COR-L47 (cell line): ENCODE measurements at places on chromosomes 6 and 20.

- no peak for DNase-seq
Measured at GRCh38 chr20:10260316-10260715, 41.7 kb downstream of the SNAP25 start.

GRCh38 chr20:43961116-43961515, 46.5 kb downstream of the TOX2 start:
- DNase-seq = no peak

DNA sequence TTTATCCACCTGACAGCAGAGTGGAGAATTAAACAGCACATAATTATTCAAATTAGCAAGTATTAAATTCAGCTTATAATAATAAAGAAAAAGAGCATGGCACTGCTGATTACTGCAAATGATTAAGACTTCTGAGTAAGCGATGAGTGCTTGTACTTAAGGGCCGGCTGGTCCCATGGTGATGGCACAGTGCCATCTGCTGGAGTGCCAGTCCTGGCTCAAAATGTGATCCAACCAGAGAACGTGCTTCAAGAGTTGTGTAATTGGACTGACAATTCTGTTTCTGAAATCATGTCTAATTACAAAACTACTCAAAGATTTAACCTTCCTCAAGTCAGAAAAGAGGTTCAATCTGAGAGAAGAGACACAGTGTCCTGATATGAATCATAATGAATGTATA, 181.6 kb upstream of the RGS17 start:
- peak; percentile 25 for DNase-seq

DNA sequence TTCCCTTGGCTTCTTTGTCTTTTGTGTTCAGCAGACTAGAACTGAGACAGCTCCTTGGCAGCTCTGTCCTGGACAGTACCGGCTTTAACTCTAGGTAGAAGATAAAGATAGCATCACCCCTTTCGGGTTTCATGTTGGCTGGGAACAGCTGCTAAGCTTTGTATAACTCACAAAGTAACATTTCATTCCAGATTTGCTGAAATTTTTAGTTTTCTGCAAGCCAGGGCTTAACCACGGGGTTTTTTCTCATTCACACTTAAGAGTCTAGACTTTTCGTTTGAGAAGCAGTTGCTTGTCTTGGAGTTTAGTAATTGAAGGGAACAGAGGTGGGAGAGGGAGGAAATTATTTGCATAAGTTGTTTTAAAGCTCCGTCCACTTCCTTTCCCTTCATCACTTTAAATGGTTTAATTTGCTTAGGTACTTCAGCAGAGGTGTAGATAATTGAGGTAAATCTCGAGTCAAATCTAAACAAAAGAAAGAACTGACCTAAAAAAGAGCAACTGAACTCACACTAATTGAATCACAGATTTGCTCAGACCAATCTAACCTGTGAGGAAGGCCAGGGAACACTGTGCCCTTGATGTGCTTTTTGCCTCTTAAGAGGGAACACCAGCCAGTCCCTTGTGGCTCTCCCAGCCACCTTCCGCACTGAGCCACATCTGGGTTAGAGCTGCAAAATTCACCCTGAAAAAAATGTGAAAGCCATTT, 48.3 kb downstream of the RREB1 start:
- DNase-seq = no peak

GRCh38 chr6:167538746-167539145, 213.9 kb downstream of the TTLL2 start:
- DNase-seq = no peak

DNA sequence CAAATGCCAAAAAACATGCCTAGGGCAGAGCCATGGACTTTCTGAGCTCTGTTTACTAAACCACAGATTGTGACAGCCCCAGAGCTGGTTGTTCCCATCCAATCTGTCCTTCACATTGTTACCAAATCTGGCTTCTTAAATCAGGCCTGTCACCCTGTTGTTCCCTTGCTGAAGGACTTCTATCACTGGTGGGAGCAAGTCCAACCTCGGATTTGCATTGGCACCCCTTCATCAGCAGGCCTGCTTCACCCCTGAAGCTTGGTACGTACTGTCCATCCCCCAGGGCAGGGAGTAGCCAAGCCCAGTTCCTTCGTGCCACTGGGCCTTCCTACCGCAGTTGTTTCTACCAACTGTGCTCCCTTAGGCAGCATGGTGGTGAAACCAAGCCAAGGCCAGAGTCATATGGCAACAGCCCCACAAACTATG, 357.3 kb upstream of the JARID2 start:
- no peak for DNase-seq

GRCh38 chr6:136947037-136947436, 24.9 kb downstream of the SLC35D3 start:
- DNase-seq = no peak

DNA sequence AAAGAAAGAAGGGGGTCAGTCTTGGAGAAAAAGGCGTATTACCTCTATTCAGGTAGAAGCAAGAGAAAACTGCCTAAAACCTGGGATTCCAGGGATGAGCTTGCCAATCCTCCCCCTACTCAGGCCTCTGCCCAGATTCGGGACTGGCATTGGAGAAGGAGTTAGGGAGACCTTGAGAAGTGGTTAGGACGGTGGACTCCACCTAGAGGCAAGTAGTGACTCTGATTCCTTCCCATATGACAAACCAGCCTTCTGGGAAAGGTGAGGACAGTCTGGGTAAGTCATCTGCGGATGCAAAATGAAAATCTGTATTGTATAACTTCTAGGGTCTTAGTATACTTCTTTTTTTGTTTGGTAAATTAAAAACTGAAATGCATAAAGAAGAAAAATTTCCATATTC, 43.8 kb downstream of the SLX4IP start:
- no peak for DNase-seq

DNA sequence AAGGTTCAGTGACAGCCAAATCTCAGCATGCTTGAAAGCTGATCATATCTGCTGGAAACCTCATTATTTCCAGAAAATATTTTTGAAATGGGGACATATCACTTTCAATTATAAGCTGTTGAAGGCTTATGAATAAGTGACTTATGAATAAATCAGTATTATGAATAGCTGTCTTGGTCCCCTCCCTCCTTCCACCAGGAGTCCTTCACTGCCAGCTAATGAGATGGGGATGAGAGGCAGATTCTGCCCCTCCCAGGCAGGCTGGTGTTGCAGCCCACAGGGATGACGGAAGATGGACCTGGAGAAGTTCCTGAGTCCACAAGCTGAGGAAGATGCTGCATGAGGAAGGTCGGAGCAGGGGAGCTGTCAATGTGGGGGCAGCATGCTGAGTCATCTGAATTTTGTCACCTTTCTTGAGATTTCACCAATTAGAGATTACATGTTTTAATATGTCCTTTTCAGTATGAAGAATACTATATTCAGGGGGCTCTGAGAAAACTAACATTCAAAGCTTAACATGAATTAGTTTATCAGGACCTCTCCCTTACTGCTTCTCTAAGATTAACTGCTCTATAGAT, 112.2 kb downstream of the DTNBP1 start:
- DNase-seq = no peak

- DNase-seq = no peak
Measured at GRCh38 chr6:95784869-95785268, 207.5 kb downstream of the MANEA start.

GRCh38 chr6:1617466-1618310, 8.0 kb downstream of the FOXC1 start:
- DNase-seq = no peak

DNA sequence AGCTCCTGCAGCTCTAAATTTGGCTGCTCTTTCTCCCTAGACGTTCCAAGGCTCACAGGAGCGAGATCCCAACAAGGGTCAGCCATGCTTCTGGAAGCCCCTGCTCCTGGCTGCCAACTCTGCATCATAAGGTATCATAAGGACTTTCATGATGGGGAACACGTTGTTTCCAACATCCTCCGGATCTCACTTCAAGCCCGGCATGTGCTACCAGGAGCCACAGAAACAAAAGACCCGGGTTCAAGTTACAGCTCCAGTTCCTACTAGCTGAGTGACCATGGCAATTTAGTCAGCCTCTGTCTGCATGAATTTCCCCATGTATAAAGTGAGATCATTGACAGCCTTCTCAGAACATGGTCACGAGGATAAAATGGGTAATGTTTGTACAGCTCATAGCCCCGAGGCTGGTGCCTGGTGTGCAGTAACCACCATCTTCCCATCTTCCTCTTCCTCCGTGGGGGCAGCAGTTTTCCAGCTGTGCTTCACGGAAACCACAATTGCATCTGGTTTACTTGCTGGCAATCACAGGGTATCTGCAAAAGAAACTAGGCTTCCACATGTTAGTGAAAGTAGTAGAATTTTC, 209.0 kb upstream of the ECI2 start:
- DNase-seq = no peak

- DNase-seq = no peak
Measured at GRCh38 chr6:35411066-35411465, 41.1 kb upstream of the FANCE start.

GRCh38 chr6:148775161-148775560, 28.3 kb downstream of the UST start:
- no peak for DNase-seq

DNA sequence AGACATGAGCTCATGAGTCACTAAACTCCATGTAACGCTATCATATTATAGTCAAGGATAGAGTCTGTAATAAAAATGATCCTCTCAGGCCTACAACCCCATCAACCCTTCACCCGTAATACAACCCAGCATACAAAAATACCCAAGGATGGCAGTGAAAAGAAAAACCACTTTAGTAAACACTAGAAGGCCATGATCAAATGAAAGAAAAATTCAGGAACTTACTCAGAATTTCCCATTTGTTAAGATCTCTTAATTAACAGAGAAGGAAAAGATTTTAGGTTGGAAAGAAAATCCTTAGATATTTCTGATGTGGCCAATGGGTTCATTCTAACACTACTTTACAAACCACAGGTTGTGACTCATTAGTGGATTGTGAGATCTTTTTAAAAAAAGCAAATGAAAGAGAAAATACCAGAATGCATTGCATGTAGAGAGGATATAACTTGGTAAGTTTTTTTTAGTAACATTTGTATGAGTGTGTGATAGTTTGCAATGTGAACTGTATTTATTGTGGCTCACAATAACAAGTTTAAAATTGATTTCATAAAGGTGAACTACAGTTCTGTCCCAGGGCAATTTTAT, 8.0 kb upstream of the UBE2J1 start:
- DNase-seq = no peak

DNA sequence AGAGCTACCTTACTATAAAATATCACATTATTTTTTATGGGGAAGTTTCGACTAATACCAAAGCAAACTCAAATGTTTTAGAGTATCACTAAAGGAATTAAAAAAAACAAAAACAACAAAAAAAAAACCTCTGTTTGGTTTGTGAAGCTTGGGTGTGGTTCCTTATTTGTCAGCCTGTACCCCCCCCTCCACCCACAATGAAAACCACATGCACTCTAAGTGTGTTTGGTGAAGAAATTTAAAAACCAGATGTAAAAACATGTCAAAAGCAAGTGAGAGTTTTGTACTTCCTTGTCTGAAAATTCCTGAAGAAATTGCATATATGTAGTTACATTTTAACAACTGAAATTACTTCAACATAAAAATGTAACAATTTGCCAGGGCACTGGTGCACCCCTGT, 3.1 kb downstream of the STK38 start:
- no peak for DNase-seq

GRCh38 chr20:51346686-51347485, 195.6 kb downstream of the NFATC2 start:
- no peak for DNase-seq

DNA sequence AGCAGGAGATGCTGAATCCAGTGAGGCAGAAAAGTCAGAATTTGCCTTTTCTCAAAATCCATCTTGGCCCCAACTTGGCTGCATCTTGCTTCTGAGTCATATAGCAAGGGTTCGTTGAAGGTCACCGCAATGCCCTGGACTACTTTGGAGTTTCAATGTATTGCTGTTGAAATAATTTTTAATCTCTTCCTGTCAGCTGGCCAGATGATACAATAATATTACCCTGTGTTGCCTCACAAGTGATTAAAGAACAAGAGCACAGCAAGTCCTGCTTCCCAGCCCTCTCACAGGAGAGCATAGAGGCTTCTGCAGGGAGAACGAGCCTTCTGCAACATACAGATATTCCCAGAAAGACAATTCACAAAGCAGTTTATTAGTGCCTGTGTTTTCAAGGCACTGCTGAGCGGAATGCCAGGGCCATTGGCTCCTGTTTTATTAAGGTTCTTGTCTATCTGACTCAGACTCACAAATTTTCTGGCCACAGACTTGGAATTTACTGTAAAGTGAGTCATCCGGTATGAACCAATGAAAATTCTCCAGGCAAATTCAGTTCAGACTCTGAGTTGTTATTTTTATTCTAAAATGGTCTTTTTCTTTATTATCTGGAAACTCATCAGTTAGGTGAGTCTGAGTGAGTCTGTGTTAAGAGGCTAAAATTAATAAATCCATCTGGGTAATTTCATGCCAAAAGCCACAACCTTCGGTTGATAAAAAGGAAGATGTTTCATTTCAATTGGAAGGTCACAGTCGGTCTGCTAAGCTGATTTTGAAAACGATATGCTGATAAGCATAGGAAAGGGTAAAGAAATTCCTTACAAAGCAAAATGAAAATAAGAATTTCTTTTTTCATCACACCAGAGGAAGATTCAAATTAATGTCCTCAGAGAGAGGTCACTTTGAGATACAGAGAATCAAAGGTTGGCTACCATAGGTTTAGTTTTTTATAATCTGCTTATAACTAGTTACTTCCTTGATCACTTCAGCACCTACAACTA, 289.4 kb upstream of the STXBP5 start:
- no peak for DNase-seq

DNA sequence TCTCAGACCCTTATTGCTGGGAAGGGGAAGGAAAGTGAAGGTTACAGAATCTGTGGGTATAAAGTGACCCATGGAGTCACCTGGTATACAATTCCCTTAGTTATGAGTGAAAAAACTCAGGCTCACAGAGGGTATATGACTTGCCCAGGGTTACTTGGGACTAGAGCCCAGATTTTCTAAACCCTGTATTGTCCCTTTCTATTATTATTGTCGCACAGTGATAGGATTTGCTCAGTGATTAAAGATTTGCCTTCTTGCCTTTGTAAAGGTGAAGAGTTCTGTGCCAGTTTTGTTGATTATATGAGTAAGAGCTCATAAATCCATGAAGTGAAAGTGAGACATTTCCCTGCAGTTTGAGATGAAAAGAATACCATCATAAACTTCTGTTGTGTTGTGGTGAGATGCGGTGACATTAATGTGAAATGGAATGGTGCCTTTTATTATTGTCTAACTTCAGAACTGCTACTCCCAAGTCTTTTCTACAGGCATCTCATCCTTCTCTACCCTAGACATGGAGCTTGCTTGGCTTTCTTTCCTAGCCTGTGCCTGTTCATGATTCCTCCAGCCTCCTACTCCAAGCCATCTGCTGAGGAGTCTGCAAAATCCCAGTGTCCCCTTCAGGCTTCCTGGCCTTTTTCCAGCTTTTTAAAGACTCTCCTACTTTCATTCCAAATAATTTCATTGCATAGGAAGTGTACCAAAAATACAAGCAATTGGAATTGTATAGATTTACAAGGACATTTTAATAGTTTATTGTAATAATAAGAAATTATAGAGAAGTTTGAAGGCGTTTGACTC, 33.5 kb upstream of the ADIG start:
- DNase-seq = no peak

DNA sequence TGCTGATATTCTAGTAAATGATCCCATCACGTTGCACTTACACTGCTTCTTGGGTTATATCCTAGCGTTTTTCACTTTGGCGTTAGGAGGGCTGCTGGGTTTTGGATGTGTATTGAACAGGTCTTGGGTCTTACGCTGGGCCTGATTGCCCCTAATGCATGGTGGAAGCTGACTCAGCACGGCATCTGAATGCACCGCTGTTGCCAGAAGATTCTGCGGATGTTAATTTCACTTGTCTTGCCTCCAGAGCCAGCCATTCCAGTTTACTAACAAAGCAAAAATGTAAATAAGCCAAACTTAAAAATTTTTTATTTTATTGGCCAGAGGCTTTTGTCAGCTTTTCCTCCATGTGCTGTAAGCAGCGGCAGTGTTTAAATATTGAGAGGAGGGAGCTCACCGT, 233.5 kb downstream of the TMEM242 start:
- no peak for DNase-seq
